GOT3 (cell line): ENCODE measurements at places on chromosomes 12 and 14.

GRCh38 chr14:101242442-101243385 is 318.6 kb upstream of the DIO3 start:
- DNase-seq, result no peak

- DNase-seq, result no peak
Observed at GRCh38 chr14:103928011-103928890, at the start of gene TDRD9. Gene TDRD9, plus strand, starts transcription at chr14:103928456. Its CDS starts 54 bp downstream, at chr14:103928510.

DNA sequence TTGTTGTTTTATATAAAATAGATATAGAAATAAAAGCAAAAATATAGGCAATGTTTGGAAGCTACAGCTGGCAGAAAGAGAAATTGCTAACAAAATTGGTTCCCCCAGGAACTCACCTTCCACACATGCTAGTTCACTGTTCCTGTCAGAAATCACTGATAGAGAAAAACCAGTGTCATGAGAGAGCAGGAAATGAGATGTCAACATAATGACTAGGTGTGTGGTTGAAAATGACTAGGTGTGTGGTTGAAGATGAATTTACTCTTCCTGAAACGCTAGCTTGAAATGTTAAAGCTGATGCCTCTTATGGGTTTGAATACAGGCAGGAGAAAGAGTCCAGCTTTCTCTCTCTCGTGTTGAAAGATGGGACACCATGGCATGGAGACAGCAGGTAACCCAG is 216.3 kb downstream of the C12orf42 start:
- no peak for DNase-seq

GRCh38 chr12:51171884-51172514 is 936 bp downstream of the TFCP2 start:
- no peak for DNase-seq

- no peak for DNase-seq
Observed at GRCh38 chr12:118183155-118183554, 47.2 kb downstream of the PEBP1 start.

- DNase-seq, result no peak
Observed at GRCh38 chr12:132583411-132583710, 27.0 kb downstream of the LRCOL1 start.
